Stimulated activated naive B cell treated with anti-CD40 and anti-IgM and Interleukin-4, amounts not matched to agents 10 μg/mL and 1 μg/mL and 100 μg/mL, for 72 hours (primary cell): ENCODE measurements at places on chromosomes 6 and 20.

- no peak overlapping the region for H3K27ac ChIP-seq
- no peaks in the 10 kb centered on the region for H3K36me3 ChIP-seq
- peaks cover 45% of the 10 kb centered on the region for H3K27me3 ChIP-seq
- DNase-seq: no peak
- H3K4me3 ChIP-seq: no peak overlapping the region
- no peaks in the 10 kb centered on the region for H3K4me1 ChIP-seq
Observed at GRCh38 chr20:4512891-4513550, 208.7 kb upstream of the PRND start.

- peaks cover 12% of the 10 kb centered on the region for H3K4me1 ChIP-seq
- no peak overlapping the region for H3K27ac ChIP-seq
- peaks cover 8% of the 10 kb centered on the region for H3K27me3 ChIP-seq
- H3K36me3 ChIP-seq: no peaks in the 10 kb centered on the region
Observed at GRCh38 chr6:151763938-151764680, 43.4 kb upstream of the ESR1 start.

DNA sequence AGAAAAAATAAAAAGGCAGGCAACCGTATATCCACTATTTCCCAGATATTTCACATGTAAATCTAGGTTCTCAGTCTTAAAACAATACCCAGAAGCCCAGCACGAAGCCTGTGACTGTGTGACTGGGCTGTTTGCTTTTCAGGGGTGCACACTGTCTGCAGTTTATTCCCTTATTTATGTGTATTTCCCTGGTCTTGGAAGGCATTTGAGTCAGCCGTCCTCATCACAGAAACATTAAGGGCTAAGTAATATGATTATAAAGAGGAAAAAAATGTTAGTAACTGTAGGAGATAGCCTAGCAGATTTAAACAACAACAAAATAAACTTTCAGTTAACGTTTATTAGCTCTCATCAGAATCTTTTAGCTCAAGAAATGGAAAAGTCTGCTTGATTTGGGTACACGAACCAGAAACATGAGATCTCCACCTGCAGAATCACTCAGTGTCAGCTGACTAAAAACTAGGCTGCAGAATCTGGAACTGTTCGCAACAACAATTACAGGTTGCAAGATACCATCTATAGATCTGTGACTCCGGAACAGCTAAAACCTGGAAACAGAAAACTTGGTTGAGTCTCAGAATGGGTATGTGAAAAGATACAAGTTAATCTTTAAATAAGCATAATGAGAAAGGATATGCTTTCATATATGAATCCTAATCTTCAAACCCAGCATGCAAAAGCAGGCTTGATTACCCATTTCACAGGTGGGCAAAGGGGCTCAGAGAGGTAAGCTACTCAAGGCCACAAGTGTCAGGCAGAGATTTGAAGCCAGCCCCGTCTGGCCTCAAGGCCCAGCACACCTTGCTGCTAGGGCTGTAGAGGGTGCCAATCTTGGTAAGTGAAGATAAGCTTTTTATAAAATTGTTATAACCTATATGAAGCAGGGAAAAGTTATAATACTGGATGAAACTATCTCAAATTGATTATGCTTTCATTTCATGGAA is 21.1 kb downstream of the GCLC start:
- no peak for DNase-seq
- peaks cover 7% of the 10 kb centered on the region for H3K36me3 ChIP-seq
- H3K4me3 ChIP-seq: no peak overlapping the region
- H3K27me3 ChIP-seq: no peaks in the 10 kb centered on the region

DNA sequence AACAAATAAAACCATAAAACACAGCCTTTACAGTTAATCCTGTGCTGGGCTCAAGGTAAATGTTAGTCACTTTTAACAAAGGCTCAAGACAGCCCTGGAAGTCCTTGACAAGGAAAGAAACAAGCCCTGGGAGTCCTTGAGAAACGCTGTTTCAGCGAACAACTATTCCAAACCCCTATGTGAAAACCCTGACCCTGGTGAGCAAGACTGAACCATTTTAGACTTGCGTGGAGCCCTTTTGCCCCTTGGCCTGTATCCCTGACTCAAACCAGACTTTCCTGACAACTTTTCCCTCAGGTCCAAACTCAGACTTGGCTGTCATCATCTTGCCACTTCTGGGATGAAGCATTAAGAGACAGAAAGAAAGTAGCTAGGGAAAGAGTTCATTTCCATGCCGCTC is 180.4 kb downstream of the AIG1 start:
- no peaks in the 10 kb centered on the region for H3K4me1 ChIP-seq
- H3K27me3 ChIP-seq: no peaks in the 10 kb centered on the region
- no peak for DNase-seq
- no peak overlapping the region for H3K4me3 ChIP-seq
- no peak overlapping the region for H3K27ac ChIP-seq

GRCh38 chr20:58309591-58310290 is at the start of gene RAB22A:
RAB22A (plus strand) TSS chr20:58309715; CDS start chr20:58309977, 262 bp downstream.
- H3K27ac ChIP-seq: peak within 1 kb of the TSS; percentile 98
- H3K27me3 ChIP-seq: no peaks in the 10 kb centered on the region
- peaks cover 57% of the 10 kb centered on the region for H3K4me1 ChIP-seq

GRCh38 chr6:91653895-91654294 is 1067.0 kb upstream of the MAP3K7 start:
- no peaks in the 10 kb centered on the region for H3K36me3 ChIP-seq

- H3K27ac ChIP-seq: no peak overlapping the region
- no peak overlapping the region for H3K4me3 ChIP-seq
Observed at GRCh38 chr20:8447262-8448120, 315.4 kb downstream of the PLCB1 start.

GRCh38 chr6:111642463-111643158 is 36.9 kb upstream of the TRAF3IP2 start:
- no peak overlapping the region for H3K4me3 ChIP-seq
- H3K27me3 ChIP-seq: no peaks in the 10 kb centered on the region
- no peak overlapping the region for H3K27ac ChIP-seq
- peak; percentile 15 for DNase-seq
- peaks cover 10% of the 10 kb centered on the region for H3K36me3 ChIP-seq
- peaks cover 1% of the 10 kb centered on the region for H3K4me1 ChIP-seq

- no peak for DNase-seq
- no peak overlapping the region for H3K4me3 ChIP-seq
- peaks cover 6% of the 10 kb centered on the region for H3K36me3 ChIP-seq
- H3K27ac ChIP-seq: no peak overlapping the region
Observed at GRCh38 chr6:7559651-7560385, 18.3 kb downstream of the DSP start.

GRCh38 chr6:5174756-5175549 is 85.8 kb downstream of the LYRM4 start:
- H3K36me3 ChIP-seq: peaks cover 9% of the 10 kb centered on the region
- H3K27ac ChIP-seq: peak overlapping the region; percentile 76
- no peaks in the 10 kb centered on the region for H3K27me3 ChIP-seq
- peaks cover 47% of the 10 kb centered on the region for H3K4me1 ChIP-seq

DNA sequence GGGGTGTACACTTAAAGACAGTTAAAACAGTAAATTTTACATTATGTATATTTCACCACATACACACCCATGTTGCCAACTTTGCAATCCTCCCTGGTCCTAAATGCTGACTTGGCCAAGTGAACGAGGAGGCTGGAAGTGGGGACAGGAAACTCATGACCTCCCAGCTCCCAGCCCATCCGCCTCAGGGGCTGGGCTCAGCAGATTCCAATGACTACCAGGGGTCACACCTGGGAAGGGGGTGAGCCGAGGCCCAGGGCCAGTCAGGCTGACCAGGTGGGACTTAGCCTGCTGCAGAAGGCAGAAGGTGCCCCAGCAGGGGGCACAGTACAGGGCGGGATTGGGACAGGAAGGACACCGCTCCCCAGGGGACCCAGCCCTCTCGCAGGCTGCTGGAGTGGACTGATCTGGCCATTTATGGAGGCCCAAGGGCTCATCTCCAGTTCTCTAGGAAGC is 2.4 kb downstream of the SIGLEC1 start:
- H3K36me3 ChIP-seq: no peaks in the 10 kb centered on the region
- no peak for DNase-seq
- peaks cover 37% of the 10 kb centered on the region for H3K27me3 ChIP-seq
- no peak overlapping the region for H3K27ac ChIP-seq
- H3K4me3 ChIP-seq: no peak overlapping the region
- H3K4me1 ChIP-seq: no peaks in the 10 kb centered on the region

GRCh38 chr20:39123185-39123557 is 161.0 kb downstream of the DHX35 start:
- no peaks in the 10 kb centered on the region for H3K4me1 ChIP-seq
- H3K27ac ChIP-seq: no peak overlapping the region
- DNase-seq: no peak
- H3K27me3 ChIP-seq: peaks cover 20% of the 10 kb centered on the region
- no peak overlapping the region for H3K4me3 ChIP-seq
- H3K36me3 ChIP-seq: no peaks in the 10 kb centered on the region

DNA sequence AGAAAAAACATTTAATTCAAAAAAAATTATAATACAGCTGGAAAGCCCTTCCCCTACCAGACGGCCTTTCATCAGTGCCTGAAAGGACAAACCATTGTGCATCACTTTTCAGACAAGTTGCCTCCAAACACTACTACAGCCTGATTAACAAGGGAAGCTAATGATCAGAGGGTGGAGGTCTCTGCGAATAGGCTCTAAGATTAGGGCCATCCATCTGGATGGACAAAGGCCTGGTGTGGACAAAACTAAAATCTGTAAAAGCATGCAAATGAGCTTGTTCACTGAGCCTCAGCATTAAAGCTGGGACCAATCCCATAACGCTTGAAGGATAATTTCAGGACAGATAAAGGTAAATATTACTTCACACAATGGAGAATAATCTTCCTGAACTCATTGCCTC is 228.7 kb upstream of the PLN start:
- H3K27me3 ChIP-seq: no peaks in the 10 kb centered on the region
- H3K4me3 ChIP-seq: no peak overlapping the region
- no peak overlapping the region for H3K27ac ChIP-seq
- no peak for DNase-seq
- no peaks in the 10 kb centered on the region for H3K4me1 ChIP-seq
- no peaks in the 10 kb centered on the region for H3K36me3 ChIP-seq

DNA sequence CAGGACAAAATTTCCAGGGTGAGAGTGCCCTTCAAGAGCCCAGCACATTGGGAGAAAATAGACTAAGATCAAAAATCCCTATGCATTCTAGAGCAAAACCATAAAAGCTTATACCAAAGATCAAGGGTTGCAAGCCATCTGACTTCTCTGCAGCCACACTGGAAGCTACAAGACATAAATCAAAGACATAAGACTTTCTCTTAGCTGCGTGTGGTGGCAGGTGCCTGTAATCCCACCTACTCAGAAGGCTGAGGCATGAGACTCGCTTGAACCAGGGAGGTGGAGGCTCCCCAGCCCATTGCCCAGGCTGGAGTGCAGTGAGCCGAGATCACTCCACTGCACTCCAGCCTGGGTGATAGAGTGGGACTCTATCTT is 91.9 kb upstream of the NXT1 start:
- H3K27me3 ChIP-seq: peaks cover 13% of the 10 kb centered on the region
- H3K36me3 ChIP-seq: peaks cover under 1% of the 10 kb centered on the region
- DNase-seq: no peak
- H3K4me3 ChIP-seq: no peak overlapping the region
- H3K4me1 ChIP-seq: no peaks in the 10 kb centered on the region

DNA sequence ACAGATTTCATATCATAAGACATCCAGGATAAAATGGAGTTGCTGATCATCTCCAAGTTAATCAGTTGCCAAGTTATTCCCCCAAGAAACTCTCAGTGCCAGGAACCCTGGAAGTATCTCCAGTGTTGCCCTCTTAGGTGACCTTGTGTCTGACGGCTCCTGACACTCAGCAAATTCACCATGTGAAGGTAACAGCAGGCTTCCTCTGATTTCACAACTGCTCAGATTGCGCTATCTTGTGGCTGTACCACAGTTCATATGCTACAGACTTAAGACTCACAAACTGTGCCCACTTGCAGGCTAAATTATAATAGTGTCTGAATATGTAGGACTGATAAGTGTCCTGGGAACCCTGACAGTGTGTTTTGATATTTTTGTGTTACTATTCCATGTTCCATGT is 186.6 kb upstream of the OPRM1 start:
- H3K4me3 ChIP-seq: no peak overlapping the region
- H3K36me3 ChIP-seq: no peaks in the 10 kb centered on the region
- no peaks in the 10 kb centered on the region for H3K4me1 ChIP-seq

GRCh38 chr20:29873946-29874345 is 1383.5 kb upstream of the DEFB115 start:
- no peaks in the 10 kb centered on the region for H3K4me1 ChIP-seq
- H3K27me3 ChIP-seq: no peaks in the 10 kb centered on the region
- no peak overlapping the region for H3K27ac ChIP-seq
- H3K36me3 ChIP-seq: peaks cover 1% of the 10 kb centered on the region
- no peak overlapping the region for H3K4me3 ChIP-seq
- DNase-seq: no peak

- H3K27ac ChIP-seq: no peak overlapping the region
- H3K36me3 ChIP-seq: no peaks in the 10 kb centered on the region
- peaks cover 21% of the 10 kb centered on the region for H3K27me3 ChIP-seq
- no peaks in the 10 kb centered on the region for H3K4me1 ChIP-seq
- DNase-seq: no peak
- no peak overlapping the region for H3K4me3 ChIP-seq
Observed at GRCh38 chr20:4227085-4227821, 211.9 kb upstream of the RNF24 start.

GRCh38 chr20:3788685-3789155 is 2.2 kb upstream of the CENPB start:
- no peak for DNase-seq
- H3K36me3 ChIP-seq: peaks cover 9% of the 10 kb centered on the region
- peaks cover 13% of the 10 kb centered on the region for H3K4me1 ChIP-seq
- no peak overlapping the region for H3K4me3 ChIP-seq
- no peaks in the 10 kb centered on the region for H3K27me3 ChIP-seq
- H3K27ac ChIP-seq: no peak overlapping the region

- no peak overlapping the region for H3K4me3 ChIP-seq
- peak overlapping the region; percentile 47 for H3K27ac ChIP-seq
- no peak for DNase-seq
- peaks cover 41% of the 10 kb centered on the region for H3K4me1 ChIP-seq
Observed at GRCh38 chr6:166903500-166903899, 52.9 kb downstream of the RNASET2 start.

GRCh38 chr6:3784885-3785744 is 33.6 kb upstream of the PXDC1 start:
- peaks cover 3% of the 10 kb centered on the region for H3K27me3 ChIP-seq
- no peaks in the 10 kb centered on the region for H3K36me3 ChIP-seq
- no peak for DNase-seq
- no peak overlapping the region for H3K4me3 ChIP-seq

DNA sequence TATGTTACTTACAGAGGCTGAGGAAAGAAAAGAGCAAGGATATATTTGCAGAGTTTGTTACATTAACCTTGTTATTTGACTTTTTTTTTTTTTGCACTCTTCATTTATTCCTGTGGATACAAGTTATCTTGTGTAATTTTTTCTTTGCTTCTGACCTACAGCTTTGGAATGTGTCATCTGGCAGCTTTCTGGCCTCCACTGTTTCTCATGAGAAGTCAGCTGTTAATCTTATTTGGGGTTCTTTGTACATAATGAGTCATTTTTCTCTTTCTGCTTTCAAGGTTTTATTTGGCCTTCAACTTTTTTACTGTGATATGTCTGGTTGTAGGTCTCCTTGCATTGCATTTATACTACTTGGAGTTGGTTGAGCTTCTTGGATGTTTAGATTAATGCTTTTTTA is 333.4 kb downstream of the SMOC2 start:
- no peaks in the 10 kb centered on the region for H3K27me3 ChIP-seq
- no peak overlapping the region for H3K4me3 ChIP-seq
- no peak overlapping the region for H3K27ac ChIP-seq
- DNase-seq: no peak

- no peak overlapping the region for H3K27ac ChIP-seq
- no peaks in the 10 kb centered on the region for H3K36me3 ChIP-seq
- H3K27me3 ChIP-seq: no peaks in the 10 kb centered on the region
- no peak for DNase-seq
Observed at GRCh38 chr6:122956376-122956775, 39.7 kb upstream of the CLVS2 start.

GRCh38 chr6:147063469-147064031 is 140.7 kb upstream of the STXBP5 start:
- no peak overlapping the region for H3K4me3 ChIP-seq
- H3K4me1 ChIP-seq: no peaks in the 10 kb centered on the region
- no peak overlapping the region for H3K27ac ChIP-seq
- no peaks in the 10 kb centered on the region for H3K36me3 ChIP-seq
